Central memory CD8-positive, alpha-beta T cell (primary cell): ENCODE measurements at places on chromosomes 5 and 9.

DNA sequence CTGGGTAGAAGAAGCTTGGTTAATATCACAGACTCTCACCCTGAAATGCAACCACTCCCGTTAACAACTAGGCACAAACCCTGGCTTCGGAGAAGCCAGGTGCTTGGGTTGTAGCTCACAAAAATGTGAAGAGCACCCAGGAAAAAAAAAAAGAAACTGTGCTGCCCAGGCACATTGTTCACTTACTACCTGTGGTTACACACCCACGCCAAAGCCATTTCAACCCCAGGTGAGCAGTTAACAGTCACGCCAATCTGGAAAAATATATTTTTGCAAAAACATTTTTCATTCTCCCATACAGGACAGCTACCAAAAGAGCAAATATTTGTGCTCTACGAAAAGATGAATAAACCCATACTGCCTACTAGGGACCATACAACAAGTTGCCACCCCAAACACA, 49.2 kb downstream of the SIL1 start:
- H3K27me3 ChIP-seq: no peaks in the 10 kb centered on the region
- no peak for DNase-seq
- H3K27ac ChIP-seq: no peak overlapping the region
- H3K4me3 ChIP-seq: no peak overlapping the region

- no peaks in the 10 kb centered on the region for H3K36me3 ChIP-seq
- no peaks in the 10 kb centered on the region for H3K4me1 ChIP-seq
- no peaks in the 10 kb centered on the region for H3K27me3 ChIP-seq
- H3K4me3 ChIP-seq: no peak overlapping the region
- no peak overlapping the region for H3K27ac ChIP-seq
Measured at GRCh38 chr5:110414360-110414759, 312.1 kb downstream of the TMEM232 start.

DNA sequence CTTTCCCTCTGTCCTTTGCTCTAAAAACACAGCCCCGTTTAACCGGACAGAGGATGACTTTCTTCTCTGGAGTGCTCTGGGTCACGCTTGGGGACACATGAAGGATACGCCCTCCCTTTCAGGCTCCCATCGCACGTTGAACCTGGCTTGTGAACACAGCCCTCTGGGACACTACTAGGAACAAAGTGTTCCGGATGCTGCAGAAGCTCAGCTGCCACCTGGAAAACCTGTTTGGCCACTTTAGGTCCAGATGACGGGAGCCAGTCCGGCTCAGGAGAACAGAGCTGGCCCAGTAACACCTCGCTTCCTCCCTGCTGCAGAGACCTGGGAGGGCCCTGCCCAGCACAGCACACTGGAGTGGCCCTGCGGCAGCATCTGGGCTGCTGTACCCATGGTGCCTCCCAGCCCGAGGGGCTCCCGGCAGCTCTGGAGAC, 60.1 kb downstream of the GADD45G start:
- no peak overlapping the region for H3K4me3 ChIP-seq
- peaks cover 54% of the 10 kb centered on the region for H3K27me3 ChIP-seq
- peaks cover 2% of the 10 kb centered on the region for H3K36me3 ChIP-seq
- H3K4me1 ChIP-seq: no peaks in the 10 kb centered on the region
- H3K27ac ChIP-seq: no peak overlapping the region

DNA sequence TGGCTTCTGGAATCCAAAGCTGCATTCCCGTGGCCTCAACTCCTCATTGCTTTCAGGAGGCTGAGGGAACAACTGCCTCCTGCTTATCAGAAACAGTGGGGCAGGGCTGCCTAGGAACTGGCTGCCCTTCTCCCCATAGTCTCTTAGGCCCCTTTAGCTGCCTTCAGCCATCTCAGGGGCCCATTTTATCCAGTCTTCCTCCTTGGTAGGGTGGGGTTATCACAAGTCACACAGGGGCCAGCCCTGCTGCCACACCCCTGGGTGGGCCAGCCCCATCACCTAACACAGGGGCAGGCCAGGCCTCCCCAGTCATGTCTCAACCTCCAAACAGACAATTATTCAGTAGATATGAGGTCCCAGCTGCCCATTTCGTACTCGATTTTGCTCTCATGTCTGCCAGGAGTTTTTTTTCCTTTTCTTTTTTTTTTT, 3.9 kb downstream of the ALAD start:
- no peak for DNase-seq
- H3K27ac ChIP-seq: no peak overlapping the region
- no peak overlapping the region for H3K4me3 ChIP-seq
- H3K36me3 ChIP-seq: peaks cover 14% of the 10 kb centered on the region
- peaks cover 30% of the 10 kb centered on the region for H3K4me1 ChIP-seq
- H3K27me3 ChIP-seq: no peaks in the 10 kb centered on the region

- H3K27ac ChIP-seq: no peak overlapping the region
- H3K36me3 ChIP-seq: peaks cover 2% of the 10 kb centered on the region
- H3K4me1 ChIP-seq: no peaks in the 10 kb centered on the region
- no peak for DNase-seq
- H3K4me3 ChIP-seq: no peak overlapping the region
- peaks cover 58% of the 10 kb centered on the region for H3K27me3 ChIP-seq
Measured at GRCh38 chr9:104905153-104905901, 22.6 kb downstream of the ABCA1 start.

DNA sequence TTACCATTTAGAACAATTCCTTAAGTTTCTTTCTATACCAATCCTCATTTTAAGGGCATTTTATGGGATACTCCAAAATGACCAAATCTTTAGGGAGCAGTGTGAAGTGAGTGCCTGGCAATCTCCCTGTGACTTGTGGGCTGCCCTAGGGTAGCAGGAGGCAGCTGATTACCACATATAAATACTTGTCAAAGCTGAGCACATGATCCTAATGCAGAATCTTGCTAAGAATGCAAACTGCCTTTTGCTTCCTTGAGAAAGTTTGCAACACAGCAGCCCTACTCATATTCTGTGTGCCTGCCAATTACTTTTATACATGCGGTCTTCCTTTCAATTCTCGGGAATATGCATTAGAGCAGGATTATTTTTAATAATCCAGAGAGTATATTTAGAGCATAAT, 18.2 kb upstream of the NREP start:
- H3K4me1 ChIP-seq: no peaks in the 10 kb centered on the region
- DNase-seq: no peak
- no peaks in the 10 kb centered on the region for H3K36me3 ChIP-seq

GRCh38 chr5:76468635-76469425, 65.7 kb downstream of the IQGAP2 start:
- peaks cover 73% of the 10 kb centered on the region for H3K4me1 ChIP-seq
- H3K36me3 ChIP-seq: peaks cover 10% of the 10 kb centered on the region
- H3K27me3 ChIP-seq: no peaks in the 10 kb centered on the region
- no peak overlapping the region for H3K27ac ChIP-seq
- DNase-seq: no peak
- H3K4me3 ChIP-seq: no peak overlapping the region

DNA sequence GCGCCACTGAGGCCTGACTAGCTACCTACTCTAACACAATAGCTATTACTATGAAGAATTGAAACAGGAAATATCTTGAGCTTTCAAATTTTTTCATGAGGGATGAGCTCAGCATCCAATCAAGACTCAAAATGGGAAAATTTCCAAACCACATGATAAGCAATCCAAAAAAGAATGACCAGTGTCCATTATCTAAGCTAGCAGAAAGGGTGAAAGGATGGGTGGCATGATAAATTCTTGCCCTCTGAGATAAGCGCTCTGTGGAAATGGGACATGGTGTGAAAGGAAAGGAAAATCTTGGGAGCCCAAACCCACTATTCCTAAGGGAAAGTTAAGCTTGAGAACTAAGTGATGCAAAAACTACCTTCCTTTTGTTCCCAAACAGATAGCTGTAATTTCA, 170.2 kb upstream of the NREP start:
- no peaks in the 10 kb centered on the region for H3K4me1 ChIP-seq
- H3K27me3 ChIP-seq: no peaks in the 10 kb centered on the region
- no peak overlapping the region for H3K4me3 ChIP-seq
- no peak for DNase-seq
- H3K27ac ChIP-seq: no peak overlapping the region

DNA sequence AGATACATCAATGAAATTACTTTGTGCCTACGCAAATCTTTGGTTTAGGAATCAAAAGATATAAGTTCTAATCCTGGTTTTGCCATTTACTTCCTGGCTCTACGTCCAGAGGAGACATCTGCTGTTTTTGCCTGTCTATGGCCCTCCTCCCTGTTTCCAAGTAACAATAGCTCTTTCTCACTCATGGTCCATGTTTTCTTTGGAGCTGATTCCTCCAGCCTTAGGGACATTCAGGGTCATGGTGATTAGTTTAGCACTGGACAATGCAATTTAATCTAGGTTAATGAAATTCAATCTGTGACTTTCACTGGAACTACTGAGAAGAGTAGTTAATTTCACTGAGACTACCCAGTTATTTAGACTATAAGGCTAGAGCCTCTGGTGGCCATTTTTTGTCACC, 170.6 kb downstream of the SEMA6A start:
- no peaks in the 10 kb centered on the region for H3K4me1 ChIP-seq
- H3K36me3 ChIP-seq: no peaks in the 10 kb centered on the region
- H3K27ac ChIP-seq: no peak overlapping the region
- no peak for DNase-seq
- H3K27me3 ChIP-seq: no peaks in the 10 kb centered on the region
- no peak overlapping the region for H3K4me3 ChIP-seq

- no peak overlapping the region for H3K27ac ChIP-seq
- no peaks in the 10 kb centered on the region for H3K4me1 ChIP-seq
- DNase-seq: no peak
- H3K36me3 ChIP-seq: no peaks in the 10 kb centered on the region
- H3K27me3 ChIP-seq: peaks cover 77% of the 10 kb centered on the region
Measured at GRCh38 chr9:138077898-138078540, 200.4 kb downstream of the CACNA1B start.

DNA sequence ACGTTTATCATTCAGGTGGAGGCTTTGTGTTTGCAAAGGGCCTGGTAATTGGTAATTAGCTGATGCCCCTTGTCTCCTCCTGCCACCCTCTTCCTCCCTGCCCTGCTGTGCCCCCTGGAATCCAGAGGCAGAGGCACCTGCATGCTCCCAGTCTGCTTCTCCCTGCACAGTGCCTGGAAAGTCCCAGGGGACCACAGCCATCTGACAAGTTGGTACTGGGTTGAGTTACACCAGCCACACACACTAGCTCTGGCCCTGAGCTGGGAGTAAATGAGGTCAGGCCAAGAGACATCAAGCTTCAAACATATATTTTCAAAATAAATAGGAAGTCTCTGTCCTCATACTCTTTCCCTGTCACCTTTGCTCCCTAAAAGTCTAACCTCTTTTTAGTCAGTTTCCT, 56.3 kb downstream of the INSYN2B start:
- no peak overlapping the region for H3K4me3 ChIP-seq
- no peak for DNase-seq
- H3K4me1 ChIP-seq: peaks cover 52% of the 10 kb centered on the region
- H3K27ac ChIP-seq: peak overlapping the region; percentile 69
- peaks cover 14% of the 10 kb centered on the region for H3K36me3 ChIP-seq
- no peaks in the 10 kb centered on the region for H3K27me3 ChIP-seq

GRCh38 chr9:92648474-92648971, 21.4 kb downstream of the IPPK start:
- no peaks in the 10 kb centered on the region for H3K4me1 ChIP-seq
- no peak overlapping the region for H3K27ac ChIP-seq
- no peak for DNase-seq
- peaks cover 57% of the 10 kb centered on the region for H3K36me3 ChIP-seq
- no peak overlapping the region for H3K4me3 ChIP-seq

GRCh38 chr5:150312518-150312917, 9.8 kb upstream of the ARSI start:
- H3K27ac ChIP-seq: no peak overlapping the region
- H3K36me3 ChIP-seq: no peaks in the 10 kb centered on the region
- H3K4me1 ChIP-seq: no peaks in the 10 kb centered on the region
